ENCODE measurements at places on chromosomes 2 and 18.
A peak's percentile ranks its signal among the peaks of the same experiment; 100 is the strongest.

DNA sequence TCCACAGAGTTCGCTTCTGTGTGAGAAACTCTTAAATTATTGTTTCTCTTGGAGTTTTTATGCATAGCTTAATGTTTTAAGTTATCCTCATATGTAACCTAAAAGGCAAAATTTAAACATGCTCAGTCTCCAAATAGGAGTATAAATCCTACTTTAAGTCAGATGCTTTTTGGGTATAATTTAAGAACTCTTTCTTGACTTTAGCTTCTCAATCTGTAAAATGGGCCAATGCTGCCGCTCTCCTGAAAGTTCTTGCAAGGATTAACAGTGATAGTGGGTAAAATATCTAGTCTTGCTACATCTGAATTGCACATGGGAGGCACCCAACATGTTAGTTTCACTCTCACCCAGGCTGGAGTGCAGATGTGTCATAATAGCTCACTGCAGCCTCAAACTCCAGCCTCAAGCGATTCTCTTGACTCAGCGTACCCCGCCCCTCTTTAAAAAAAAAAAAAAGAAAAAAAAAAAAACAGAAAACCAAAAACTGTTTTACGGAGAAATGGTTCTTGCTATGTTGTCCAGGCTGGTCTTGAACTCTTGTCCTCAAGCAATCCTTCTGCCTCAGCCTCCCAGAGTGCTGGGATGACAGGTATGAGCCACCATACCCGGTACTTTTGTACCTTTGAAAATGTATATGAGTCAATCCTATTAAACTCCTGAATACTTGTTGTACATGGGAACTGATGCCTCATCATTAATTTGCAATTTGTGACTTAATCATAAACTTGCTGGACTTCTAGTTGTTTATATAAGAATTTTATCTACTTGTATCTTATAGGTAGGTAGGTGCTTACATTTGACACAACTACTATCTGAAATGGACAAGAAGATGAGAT is 1.8 kb downstream of the FBXO48 start:
- peak; percentile 64 for DNase-seq

GRCh38 chr2:102553601-102554000 is 65.8 kb upstream of the SLC9A2 start:
- DNase-seq = no peak

DNA sequence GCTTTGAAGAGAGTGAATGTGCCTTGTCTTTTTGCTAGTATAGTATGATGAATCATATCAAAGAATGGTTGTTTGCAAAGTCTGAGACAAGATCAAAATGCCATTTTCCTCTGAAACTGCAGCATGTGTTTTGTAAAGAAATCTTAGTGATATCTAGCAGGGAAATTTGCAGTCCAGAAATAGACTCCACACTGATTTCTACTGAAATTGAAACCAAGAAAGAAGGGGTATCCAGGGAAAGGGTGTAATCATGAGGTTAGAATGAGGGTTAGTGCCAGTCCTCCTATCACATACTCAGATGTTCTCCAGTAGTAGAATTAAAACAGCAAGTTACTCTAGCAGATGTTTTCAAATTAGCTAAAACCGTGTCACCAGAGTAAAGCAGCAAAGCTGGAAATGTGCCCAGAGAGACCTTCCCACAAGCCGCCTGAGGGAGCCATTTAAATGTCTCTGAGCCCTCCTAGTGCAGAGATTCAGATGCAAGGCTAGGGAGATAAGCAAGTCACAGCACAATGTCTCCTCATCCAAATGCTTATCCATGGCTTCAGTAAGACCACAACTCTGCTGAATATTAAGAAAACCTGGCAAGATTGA is 4.9 kb downstream of the DLGAP1 start:
- no peak for DNase-seq

DNA sequence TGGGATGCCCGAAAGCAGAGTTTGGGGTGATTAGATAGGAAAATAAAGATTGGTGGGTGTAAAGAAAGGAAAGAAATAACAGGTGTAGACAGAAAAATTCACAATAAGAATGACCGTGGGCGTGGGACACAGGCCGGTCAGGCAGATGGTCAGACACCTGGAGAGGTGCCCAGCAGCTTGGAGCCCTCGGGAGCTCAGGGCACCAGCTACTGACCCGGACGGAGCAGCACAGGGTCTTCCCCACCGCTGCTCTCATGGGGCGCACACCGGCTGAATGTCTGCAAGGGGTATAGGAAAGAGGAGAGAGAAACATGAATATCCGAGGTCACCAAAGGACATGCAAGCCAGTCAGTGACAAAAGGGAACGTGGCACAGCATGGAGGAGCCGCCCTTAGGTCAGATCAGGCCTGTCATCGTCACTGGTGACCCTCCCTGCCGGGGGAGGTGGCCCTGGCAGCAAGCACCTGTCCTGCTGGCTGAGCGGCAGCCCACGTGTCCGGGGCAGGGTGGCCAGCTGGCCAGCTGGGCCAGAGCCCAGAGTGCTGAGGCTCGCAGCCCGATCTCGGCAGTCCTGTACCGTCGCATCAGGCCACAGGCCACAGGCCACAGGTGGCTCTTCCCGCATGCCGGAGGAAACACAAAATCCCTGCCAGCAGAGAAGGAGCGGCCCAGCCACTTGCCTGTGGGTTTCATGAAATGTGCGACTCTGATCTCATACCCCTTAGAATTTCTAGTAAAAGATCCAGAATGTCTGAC is 112.0 kb upstream of the NDUFV2 start:
- no peak for DNase-seq

DNA sequence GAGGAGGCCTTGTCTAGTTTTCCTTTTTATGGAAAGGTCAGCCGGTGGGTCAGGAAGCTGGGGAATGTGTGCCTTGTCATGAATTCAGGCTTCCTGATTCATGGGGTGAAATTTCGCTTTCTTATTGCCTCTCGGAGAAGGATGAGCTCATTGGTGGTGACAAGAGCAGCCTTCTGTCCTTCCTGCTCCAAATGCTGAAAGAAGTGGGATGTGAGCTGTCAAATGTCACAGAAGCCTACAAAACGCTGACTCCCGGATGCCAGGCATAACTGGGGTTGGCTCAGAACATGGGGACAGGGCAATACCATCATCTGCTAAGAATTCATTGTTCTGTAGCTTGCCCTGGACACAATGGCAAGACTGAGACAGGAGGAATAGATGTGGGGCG is 55.8 kb upstream of the FAM136A start:
- DNase-seq = no peak

DNA sequence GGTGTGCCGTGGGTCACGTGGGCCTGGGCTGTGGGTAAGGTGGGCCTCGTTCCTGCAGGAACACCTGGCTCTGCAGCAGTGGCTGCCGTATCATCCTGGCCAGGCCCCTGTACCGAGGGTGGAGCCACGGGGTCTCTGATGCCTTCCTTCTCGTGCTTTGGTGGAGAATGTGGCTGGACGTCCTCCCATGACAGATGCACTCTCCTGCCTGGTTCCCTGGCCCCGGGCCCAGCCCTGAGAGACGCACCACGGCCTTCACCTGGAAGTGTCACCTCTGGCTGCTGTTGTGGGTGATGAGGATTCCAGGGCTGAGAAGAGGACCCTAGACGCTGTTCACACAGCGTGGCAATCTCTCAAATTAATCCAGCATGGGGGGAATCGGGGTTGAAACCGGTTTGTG is 49.5 kb downstream of the NFATC1 start:
- DNase-seq = no peak

Data from stimulated activated CD4-positive, alpha-beta T cell treated with anti-CD3 and anti-CD28 coated beads, Interleukin-4, amount 100 ng/mL, for 24 hours (primary cell).